ENCODE measurements at places on chromosomes 16 and 17.

DNA sequence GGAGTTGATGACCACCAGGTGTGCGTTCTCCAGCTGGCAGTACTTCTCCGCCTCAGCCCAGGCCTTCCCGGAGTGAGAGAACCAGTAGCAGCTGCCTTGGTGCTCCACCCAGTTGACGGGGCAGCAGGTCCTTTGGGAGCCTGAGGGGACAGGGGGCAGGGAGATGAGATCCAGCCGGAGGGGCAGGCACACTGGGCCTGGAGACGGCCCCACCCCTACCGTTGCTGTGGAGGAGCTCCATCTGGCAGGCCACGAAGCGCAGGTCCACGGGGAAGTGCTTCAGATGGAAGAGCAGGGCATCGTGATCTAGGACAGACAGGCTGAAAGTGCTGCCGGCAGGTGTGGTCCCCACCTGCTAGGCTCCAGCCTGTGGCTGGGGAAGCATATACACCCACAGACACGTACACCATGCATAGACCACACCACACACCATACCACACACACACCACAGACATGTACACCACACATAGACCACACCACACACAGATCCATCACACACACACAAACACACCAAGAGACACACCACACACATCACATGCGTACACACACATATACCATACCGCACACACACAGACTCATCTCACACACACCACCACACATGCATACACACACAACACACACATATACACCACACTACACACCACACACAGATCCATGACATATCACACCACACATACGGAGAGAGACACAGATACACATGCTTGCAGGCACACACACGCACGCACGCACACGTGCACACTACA, 7.4 kb downstream of the ASGR2 start:
- no peak for DNase-seq

- DNase-seq, result no peak
Measured at GRCh38 chr17:50052822-50053653, 2.9 kb upstream of the ITGA3 start.

DNA sequence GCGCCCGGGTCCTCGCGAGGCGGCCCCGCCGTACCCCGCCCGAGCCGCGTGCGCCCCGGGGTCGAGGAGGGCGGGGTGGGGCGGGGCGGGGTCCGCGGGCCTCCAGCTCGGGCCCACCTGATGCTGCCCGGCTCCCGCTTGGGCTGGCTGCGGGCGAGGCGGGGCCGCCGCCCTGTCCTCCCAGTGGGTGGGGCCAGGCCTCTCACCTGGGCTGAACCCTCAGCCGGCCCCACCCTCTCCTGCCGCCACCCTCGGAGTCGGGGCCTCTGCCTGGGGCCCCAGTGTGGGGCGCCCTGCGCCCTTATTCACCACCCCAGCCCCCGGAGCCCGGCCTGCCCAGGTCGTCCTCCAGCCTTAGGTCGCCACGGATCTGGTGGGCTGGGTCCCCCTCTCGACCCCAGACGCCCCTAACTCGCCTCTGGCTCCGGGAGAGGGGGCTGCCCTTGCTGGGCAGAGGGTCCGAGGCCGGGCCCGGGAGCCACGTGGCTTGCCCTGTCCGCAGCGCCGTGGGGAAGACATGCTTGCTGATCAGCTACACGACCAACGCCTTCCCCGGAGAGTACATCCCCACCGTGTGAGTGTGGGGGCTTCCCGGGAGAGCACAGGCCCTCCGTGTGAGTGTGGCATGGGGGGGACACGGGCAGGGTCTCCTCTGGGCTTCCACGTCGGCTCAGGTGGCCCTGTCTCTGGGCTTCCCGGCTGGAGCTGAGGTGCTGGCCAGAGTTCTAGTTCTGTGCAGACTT, 578 bp downstream of the RAC3 start:
- DNase-seq, result no peak

- peak; percentile 71 for DNase-seq
Measured at GRCh38 chr17:44197980-44198720, 1.5 kb downstream of the ATXN7L3 start.

- no peak for DNase-seq
Measured at GRCh38 chr17:69577098-69577497, 162.6 kb downstream of the MAP2K6 start.
